ENCODE measurements at places on chromosomes 2 and 18.

- DNase-seq: no peak
Measured at GRCh38 chr2:178954049-178954448, 95.9 kb downstream of the CCDC141 start.

DNA sequence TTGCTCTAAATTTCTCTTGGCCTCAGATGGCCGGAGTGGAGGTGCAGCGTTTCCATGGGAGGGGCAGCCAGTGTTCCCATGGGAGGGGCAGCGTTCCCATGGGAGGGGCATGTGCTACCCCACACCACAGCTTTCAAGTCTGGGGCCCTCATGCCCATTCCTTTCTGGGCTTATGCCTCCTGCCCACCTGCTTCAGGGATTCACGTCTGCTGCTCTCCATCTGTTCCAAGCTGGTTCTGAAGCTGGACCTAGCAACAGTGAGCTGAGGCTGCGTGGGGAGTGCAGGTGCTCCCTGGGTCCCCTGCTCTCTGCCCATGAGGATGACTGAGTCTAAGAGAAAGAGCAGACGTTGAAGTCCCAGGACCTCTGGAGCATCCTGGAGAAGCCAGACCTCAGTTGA lies 243.1 kb upstream of the PXDN start:
- DNase-seq: no peak

DNA sequence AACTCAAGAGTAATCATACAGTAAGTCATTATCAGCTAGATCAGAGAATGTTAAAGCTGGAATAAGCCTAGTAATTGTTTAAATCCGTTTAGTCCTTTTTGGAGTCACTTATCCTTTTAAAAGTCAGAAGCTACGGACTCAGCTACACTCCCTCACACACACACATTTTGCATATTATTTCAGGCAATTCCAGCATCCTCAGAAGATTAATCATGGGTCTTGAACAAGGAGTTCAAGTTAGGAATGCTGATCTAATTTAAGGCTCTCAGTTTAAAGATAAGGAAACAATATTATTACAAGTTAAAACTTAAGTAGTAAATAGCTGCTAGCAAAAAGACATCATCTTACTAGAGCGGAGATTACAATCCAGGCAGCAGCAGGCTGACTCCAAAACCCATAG lies 74.3 kb downstream of the GTF3C3 start:
- DNase-seq: no peak

DNA sequence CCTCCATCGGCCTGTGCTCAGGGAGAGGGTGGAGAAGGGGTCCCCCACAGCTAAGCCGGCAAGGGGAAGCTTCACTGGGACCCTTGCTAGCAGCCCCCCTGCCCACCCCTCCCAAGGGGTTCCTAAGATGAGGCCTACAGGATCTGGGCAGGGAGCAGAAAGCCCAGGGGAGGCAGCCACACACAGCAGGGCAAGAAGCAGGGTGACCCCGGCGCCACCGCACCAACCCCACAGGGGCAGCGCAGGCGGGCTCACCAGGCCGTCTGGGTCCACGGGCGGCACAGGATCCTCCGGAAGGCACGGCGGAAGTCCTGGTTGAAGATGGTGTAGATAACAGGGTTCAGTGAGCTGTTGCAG lies 1.8 kb downstream of the ADRA2B start:
- no peak for DNase-seq

- DNase-seq: no peak
Measured at GRCh38 chr2:149098701-149099100, 60.2 kb downstream of the LYPD6B start.

- DNase-seq: no peak
Measured at GRCh38 chr18:21996351-21996826, 173.0 kb upstream of the GATA6 start.

DNA sequence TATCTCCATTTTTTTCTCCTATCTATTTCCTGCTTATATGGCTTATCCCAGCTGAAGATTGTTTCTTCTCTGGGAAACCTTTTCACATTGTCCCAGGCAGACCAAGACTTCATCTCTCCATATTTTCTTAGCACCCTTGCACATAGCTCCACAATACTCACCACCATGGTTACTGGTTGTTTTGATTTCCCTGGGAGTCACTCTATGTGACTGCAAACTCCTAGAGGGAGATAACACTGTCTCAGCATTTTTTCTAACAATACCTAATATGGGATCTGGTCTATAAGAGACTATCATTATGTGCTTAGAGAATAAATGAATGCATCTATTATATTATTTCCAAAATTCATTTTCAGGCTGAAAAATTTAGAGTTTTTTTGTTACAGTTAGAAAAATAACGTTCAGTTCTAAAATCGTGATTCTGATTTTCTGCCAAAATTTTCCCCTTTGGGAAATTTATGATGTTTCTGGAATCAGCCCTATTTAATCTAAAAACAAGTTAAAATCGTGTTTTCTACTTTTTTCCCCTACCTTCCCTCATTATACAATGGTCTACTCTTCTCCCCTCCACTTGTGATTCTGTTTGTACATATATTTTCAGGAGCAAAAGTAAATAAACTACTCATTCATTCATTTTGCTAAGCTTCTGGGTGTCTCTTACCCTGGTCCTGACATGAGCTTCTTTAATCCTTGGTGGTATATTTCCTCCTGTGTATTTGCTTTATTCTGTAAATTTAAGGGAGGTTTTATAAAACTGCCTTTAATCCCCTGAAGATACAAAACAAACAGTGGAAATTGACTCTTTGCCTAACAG lies 95.4 kb downstream of the HNMT start:
- no peak for DNase-seq

DNA sequence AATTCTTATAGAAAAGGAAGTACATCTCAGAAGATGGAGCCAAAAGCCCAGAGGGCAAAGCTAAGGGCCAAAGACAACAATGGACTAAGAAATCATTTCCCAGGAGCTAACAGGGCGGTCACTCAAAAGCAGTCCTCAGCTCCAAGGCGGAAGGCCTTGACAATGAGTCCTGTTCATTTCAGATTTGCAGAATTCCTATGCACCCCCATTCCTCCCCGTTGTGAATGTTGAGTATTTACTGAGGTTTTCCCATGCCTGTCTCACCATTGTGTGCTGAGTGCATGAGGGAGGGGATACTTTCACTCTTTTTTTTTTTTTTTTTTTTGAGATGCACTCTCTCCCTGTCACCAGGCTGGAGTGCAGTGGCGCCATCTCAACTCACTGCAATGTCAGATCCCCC lies 18.8 kb upstream of the DTNB start:
- no peak for DNase-seq

- no peak for DNase-seq
Measured at GRCh38 chr2:25204190-25204838, 35.9 kb upstream of the POMC start.

DNA sequence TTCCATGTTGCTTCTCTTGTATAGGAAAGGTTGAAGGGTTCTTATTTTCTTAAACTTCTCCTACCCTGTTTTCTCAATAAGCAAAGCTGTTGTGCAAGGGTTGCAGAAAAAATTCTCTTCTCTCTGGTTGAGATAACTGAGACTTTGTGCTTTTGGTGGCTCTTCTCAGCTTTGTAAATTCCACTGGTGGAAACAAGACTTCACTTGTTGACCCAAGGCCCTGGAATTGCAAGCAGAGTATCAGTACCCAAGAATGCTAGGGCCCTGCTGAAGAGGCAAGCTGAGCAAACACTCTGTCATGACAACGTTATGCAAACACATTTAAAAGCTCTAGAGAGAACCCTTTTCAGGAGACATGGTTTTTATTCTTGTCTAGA lies 294.7 kb upstream of the EPAS1 start:
- no peak for DNase-seq

DNA sequence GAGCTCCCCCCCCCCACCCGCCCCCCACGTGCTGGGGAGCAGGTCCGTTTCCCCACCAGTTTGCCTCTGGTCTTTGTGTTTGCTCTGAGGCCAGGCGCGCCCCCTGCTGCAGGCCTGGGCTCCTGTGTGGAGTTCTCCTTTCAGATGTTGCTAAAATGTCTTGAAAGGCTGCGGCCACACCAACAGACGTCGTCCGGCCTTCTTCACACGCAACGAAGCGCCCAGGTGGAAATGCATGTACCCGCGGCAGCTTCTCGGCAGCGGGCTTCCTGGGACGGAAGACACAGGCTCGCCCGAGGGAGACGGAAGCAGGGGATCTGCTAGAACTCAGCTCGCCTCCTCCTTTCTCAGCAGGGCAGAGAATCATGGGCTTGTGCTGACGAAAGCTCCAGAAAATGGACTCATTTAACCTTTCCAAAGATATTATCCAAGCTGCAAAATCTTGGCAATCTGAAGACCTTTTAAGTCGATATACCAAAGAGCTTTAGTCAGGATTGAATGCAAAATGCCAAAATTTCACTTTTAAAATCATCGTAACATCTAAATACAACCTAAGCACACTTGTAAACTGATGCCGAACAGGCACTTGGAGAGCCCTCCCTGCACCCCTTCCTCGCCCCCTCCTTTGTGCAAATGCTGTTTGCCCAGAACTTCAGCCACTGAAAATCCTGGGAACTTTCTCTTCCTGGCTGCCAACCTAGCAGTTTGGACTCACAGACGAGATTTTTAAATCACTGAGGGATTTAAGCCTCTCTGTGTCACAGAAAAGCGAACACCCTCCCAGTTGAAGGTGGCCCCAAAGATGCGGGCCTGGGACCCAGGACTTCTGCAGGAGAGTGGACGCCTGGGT lies 125.5 kb upstream of the ZNF516 start:
- peak; percentile 42 for DNase-seq

DNA sequence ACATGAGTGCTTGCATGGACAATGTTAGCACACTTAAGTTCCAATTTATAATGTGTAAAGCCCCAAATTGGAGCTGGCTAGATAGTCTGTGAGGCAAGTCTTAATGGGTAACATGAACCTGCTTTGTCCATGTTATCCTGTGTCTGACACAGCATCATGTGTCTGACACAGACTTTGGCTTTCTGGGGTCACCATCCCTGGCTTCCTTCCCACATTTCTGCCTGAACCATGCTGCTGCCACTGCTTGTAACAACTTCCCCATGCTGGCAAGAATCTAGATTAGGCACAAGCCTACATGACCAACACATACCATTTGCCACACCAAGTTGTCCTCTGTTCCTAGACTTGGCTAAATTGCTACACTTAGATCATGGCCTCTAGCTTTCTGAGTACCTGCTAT lies 49.8 kb upstream of the ZBTB7C start:
- no peak for DNase-seq

DNA sequence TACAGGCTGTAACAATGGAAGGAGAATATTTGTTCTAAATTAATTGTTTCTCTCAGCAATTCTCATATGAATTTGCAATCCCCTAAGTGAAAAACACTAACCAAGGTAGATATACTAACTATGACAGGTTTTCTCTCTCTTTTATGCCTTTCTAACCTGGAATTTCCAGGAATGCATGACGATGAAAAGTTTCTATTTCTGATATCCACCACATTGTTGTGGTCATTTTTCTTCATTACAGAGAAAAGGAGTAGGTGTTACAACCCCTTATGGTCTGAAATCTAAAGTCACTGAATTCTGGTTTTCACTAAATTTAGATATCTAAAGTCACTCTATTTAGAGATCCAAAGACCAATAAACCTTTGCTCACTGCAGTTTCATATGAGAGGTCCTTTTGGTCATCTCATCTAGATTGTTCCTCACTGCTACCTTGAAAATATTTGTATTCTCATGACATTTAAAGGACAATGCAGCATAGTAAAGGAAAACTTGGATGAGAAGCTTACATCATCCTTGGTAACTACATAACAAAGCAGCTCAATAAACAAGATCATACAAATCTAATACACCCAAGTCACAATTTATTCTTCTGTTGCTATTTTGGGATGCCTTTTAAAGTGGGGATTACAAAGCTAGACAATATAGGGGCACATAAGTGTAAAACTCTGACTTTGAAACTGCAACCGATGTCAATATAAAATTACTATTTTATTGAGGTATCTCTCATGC lies 85.8 kb downstream of the TCF4 start:
- no peak for DNase-seq

GRCh38 chr2:84779781-84780180 lies 101.1 kb downstream of the TRABD2A start:
- no peak for DNase-seq

DNA sequence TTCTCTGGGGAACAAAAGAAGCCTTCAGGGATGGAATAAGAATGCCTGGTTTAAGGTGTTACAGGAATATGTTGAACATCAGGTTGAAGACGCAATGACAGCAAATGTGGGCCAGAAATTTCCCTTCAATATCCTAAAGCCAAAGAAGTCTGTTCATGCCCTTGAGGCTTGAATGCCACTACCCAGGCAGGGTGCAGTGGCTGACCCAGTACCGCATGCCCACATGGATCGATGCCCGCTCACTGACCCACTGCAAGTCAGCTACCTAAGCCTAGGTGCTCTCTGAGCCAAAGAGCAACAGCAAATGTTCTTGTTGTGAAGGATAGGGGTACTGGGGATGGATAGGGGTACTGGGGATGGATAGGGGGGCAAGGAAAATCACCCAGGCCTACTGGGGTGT lies 58.2 kb downstream of the GNAL start:
- DNase-seq: no peak

- DNase-seq: no peak
Measured at GRCh38 chr2:15527074-15527739, 33.9 kb downstream of the NBAS start.

DNA sequence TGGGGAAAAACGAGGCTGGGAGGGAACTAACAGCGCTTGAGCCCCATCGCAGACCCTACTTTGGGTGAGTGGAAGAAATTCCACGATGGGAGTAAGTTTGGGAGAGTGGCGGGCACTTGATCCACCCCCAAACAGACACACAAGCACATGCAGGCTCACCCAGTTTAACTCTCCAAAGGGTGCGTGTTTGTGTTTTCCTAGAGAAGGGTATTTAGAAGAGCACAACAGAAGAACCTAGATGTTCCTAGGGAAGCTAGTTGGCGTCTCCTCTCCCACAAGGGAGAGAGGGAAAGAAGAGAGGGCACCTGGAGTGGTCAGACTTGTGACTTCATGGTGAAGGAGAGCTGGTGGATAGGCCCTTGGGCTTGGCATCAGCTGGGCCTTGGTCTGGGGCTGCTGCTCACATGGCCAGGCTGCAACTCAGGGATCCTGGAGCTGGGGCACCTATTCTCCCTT lies 3.2 kb downstream of the GATA6 start:
- no peak for DNase-seq

GRCh38 chr2:68770271-68771111 lies 35.9 kb downstream of the ARHGAP25 start:
- no peak for DNase-seq

DNA sequence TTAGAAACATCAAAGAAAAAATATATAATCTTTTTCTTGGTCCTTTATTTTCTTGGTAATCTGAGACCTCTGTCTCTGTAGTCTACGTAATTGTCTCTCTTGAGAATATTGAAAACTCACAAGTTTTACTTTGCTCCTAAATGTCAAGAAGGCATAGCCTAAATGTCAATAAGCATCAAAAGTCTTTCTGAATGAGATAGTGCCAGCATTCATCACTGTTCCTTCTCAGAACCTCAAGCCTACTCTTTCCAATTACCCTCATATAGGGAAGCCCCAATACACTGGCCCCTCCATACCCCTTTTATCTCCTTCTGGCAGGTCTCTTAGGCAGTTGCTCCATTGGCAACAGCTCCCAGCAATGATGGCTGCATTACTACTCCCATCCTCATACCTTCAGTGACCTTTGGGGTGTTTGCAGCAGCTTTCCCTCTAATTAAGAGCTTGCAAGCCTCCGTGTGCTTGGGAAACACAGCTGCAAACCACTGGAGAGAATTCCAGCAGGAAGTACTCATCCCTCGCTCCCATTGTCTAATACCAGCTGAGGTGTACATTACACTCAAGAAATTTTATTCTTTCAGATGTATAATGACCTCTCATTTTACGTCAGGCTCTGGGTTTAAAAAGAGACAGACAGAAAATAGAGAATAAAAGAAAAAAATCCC lies 95.8 kb downstream of the KYNU start:
- DNase-seq: no peak

- DNase-seq: no peak
Measured at GRCh38 chr2:186540941-186541340, 48.9 kb upstream of the ITGAV start.

Measured in AG04450 (cell line).